ENCODE measurements at places on chromosomes 11 and 22. TPM values are rescaled to one million over a fixed set of nuclear protein-coding genes. Genes with fewer than 3 reads are reported as not detected.
A peak's percentile ranks its signal among the peaks of the same experiment; 100 is the strongest.

Gene HSPB2
- 5.8 TPM for total RNA-seq

- DNase-seq = no peak
- no peaks in the 10 kb centered on the region for H3K36me3 ChIP-seq
- peaks cover 7% of the 10 kb centered on the region for H3K27me3 ChIP-seq
- no peak overlapping the region for H3K27ac ChIP-seq
Measured at GRCh38 chr22:29873943-29874342, 9.0 kb upstream of the MTMR3 start.

DNA sequence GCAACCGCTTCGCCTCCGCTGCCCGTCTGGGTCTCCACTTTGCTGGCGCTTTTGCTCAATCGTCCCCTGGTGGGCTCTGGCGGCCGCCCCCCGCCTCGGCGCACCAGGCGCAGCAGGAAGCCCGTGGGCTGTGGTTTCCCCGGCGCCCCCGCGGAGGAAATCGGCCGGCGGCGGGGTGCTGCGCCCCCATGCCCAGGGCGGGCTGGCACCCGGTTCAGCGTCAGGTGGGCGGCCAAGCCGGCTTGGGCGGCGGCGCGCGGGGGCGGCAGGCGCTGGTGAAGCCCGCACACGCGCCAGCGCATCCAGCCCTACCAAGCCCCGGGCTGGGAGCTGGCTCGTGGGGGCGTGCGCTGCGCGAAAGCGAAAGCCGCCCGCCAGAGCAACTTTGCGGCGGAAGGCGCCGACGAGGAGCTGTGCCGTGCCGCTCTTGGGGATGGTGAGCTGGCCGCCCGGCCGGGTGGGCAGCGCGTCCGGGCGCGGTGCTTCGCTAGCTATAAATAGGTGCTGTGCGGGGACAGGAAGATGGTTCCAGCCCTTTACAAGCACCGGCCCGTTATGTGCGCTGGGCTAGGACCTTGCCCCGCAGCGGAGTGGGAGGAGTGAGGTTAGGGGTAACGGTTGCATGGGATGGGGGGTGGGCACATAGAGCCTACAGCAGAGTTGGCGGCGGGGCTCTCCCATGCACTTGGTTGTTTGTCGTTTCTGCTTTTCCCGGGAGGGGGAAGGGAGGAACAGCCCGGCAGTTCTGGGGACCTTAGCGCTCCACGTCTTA is 25.0 kb upstream of the SUSD2 start:
- H3K4me3 ChIP-seq = peak overlapping the region; percentile 96
- peaks cover 2% of the 10 kb centered on the region for H3K27me3 ChIP-seq
- peak overlapping the region; percentile 80 for H3K27ac ChIP-seq
- no peaks in the 10 kb centered on the region for H3K36me3 ChIP-seq
- no peak for DNase-seq
- peaks cover 59% of the 10 kb centered on the region for H3K4me1 ChIP-seq

- DNase-seq = no peak
- H3K27me3 ChIP-seq = peaks cover 34% of the 10 kb centered on the region
- H3K4me3 ChIP-seq = no peak overlapping the region
- no peaks in the 10 kb centered on the region for H3K36me3 ChIP-seq
- no peak overlapping the region for H3K27ac ChIP-seq
Measured at GRCh38 chr11:120556797-120557196, 45.2 kb downstream of the GRIK4 start.

GRCh38 chr11:46293641-46294103 is 16.2 kb downstream of the CREB3L1 start:
- peak; percentile 98 for DNase-seq
- peak overlapping the region; percentile 96 for H3K27ac ChIP-seq
- H3K36me3 ChIP-seq = peaks cover 5% of the 10 kb centered on the region
- peak overlapping the region; percentile 81 for H3K4me3 ChIP-seq

- H3K4me3 ChIP-seq = no peak overlapping the region
- no peak overlapping the region for H3K27ac ChIP-seq
- H3K36me3 ChIP-seq = peaks cover 5% of the 10 kb centered on the region
- H3K27me3 ChIP-seq = no peaks in the 10 kb centered on the region
- DNase-seq = no peak
Measured at GRCh38 chr22:33737662-33738061, 182.6 kb downstream of the LARGE1 start.

- H3K4me1 ChIP-seq = peaks cover 54% of the 10 kb centered on the region
- H3K4me3 ChIP-seq = peak within 1 kb of the TSS; percentile 91
- H3K27ac ChIP-seq = peak within 1 kb of the TSS; percentile 99
- DNase-seq = peak; percentile 90
- H3K27me3 ChIP-seq = peaks cover 5% of the 10 kb centered on the region
Measured at GRCh38 chr11:19712281-19713195, at the start of gene NAV2. Gene NAV2 (plus strand): TSS chr11:19712837. CDS start chr11:19713696, 859 bp downstream.

Gene SLC35F2
- total RNA-seq = 6.5 TPM

- H3K27ac ChIP-seq = no peak overlapping the region
- DNase-seq = no peak
- H3K36me3 ChIP-seq = no peaks in the 10 kb centered on the region
- H3K27me3 ChIP-seq = no peaks in the 10 kb centered on the region
- H3K4me1 ChIP-seq = no peaks in the 10 kb centered on the region
- no peak overlapping the region for H3K4me3 ChIP-seq
Measured at GRCh38 chr11:42003801-42004200, 544.3 kb upstream of the LRRC4C start.

DNA sequence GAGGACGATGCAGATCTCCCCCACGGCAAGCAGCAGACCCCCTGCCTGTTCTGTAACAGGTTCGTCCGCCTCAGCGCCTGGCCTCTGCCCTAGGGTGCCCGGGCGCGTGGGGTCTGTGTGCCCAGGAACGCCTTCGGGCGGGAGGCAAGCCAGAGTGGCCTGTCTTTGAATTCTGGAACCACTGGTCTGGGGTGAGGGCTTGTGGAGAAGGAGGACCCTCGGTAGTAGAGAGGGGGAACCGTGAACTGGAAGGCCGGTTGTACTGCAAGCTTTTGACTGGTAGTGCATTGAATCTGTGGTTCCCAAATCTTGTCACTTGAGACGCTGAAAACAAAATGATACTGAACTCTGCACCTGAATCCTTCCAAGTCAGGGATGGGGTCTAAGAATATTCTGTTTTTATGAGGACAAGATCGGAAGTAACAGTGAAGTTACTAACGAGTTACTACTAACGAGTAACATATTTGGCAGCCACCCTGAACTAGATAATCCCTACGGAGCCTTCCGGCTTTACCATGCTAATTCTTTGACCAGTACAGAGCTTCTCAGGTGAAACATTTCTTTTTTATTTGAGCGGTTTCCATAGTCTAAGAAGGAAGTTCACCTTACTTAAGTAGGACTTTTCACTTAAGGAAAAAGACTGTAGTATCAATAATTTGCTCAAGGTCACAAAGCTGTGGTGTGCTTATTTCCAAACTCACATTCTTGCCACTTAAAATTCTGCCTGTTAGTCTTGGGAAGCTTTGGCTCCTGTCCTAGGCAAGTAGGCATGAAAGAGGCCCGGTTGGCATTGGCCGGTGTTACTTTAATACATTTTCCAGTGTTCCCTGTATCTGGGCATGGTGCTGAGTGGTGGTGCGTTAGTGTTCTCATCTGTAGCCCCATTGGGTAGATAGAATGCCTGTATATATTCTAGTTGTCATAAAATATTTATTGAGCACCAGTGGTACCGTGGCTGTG is 860 bp downstream of the PRMT3 start:
- H3K27ac ChIP-seq = peak overlapping the region; percentile 91
- peak overlapping the region; percentile 96 for H3K4me3 ChIP-seq
- no peaks in the 10 kb centered on the region for H3K36me3 ChIP-seq
- no peak for DNase-seq
- H3K4me1 ChIP-seq = peaks cover 12% of the 10 kb centered on the region
- H3K27me3 ChIP-seq = no peaks in the 10 kb centered on the region

All from HFFc6 (cell line).